ENCODE measurements at places on chromosomes 13 and 19.

DNA sequence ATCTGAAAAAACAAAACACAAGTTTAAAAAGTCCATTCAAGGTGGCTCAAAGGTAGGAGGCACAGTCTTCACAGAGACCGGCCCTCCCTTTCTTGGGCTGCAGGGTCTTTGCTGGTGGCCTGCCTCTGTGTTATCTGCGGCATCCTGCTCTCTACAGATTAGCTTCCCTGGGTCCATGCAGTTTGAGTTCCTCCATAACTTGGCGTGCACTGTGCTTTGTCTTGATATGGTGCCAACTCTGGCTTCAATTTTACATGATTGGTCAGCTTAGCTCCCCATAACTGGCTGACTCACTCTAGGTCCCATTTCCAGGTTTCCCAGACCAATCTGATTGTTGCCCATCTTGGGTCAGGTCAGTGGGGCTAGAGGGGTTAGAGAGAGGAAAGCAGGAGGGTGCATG is 41.8 kb downstream of the TPT1 start:
- DNase-seq = no peak

DNA sequence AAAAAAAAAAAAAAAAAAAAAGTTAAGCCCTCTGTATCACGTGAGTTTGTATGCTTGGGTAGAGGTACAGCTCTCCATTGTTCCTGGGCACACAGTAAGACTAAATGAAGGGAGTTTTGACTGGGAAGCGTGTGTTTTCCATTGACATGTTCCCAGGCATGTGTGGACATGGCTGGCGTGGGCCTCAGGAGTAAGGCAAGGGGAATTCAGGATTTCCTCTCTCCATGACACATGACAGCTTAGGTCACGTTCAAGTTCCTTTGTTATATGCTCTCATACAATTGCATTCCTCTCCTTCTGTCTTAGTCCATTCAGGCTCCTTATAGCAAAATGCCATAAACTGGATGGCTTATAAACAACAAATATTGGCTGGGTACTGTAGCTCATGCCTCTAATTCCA is 17.1 kb upstream of the MAP3K10 start:
- DNase-seq = no peak

GRCh38 chr19:35555301-35556005 is 8.0 kb downstream of the ATP4A start:
- DNase-seq = no peak

GRCh38 chr19:57434386-57435061 is 601 bp upstream of the ZNF749 start:
- no peak for DNase-seq

- DNase-seq = no peak
Measured at GRCh38 chr13:113937527-113938180, 36.2 kb downstream of the C13orf46 start.

DNA sequence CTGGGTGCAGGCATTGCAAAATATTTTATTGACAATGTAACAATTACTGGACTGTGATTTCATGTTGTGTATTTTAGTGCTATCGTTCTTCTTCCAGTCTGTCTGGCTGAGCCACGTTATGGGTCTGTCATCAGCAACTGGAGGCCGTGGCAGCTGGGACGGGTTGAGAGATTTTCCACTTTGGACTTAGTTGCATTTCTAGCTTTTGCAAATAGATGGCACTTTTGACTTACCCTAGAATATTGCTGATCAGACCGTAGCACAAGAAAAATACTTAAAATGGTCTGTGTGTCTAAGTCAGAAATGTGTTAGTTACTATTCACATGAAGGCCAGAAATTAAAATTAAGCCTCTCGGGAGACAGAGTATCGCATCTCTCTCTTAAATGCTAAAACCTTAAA is 211.1 kb downstream of the TEX29 start:
- DNase-seq = no peak

- DNase-seq = no peak
Measured at GRCh38 chr19:38912600-38913514, 871 bp upstream of the CCER2 start.

DNA sequence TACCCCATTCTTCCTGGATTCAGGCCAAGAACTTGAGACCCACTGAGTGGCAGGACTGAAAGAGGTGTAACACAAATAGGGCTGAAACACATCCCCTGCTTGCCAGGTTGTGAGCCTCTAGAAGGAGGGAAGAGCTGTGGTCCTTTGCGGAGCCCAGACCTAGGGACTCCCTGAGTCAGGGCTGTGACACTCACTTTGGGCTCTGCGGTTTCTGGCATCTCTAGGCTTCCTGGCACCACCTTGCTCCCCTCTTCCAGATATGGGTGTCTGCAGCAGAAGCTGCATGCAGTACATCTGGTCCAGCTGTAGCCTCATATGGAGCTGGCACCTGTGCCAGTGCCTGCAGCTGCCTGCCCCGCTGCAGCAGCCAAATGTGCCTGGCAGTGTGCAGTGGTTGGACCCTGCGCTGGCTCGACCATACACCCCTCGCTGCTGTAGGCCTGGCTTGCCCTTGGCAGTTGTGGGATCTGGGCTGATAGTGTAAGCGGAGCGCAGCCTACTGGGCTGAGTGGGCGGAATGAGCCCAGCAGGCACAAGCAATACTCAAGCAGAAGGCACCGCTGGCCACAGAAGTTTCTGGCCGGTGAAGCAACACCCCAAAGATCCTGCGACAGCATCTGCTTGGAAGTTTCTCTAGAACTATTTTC is 290.4 kb downstream of the SLITRK6 start:
- DNase-seq = no peak

GRCh38 chr13:112970552-112971287 is 1.7 kb downstream of the MCF2L start:
- DNase-seq = no peak

DNA sequence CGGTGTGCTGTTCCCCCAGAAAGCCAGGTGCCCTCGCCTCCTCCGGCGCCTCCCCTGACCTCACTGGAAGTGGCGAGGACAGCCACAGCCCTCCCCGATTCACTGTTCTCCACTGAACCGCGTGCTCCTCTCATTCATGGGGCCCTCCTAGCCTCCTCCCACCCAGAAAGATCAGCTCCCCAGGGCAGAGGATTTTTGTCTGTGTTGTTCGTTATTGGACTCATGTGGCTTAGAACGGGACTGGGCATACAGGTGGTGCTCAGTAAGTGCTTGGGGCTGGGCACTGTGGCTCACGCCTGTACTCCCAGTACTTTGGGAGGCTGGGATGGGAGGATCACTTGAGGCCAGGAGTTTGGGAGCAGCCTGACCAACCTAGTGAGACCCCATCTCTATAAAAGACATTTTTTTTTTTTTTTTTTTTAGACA is 3.8 kb downstream of the PRTN3 start:
- DNase-seq = no peak

- no peak for DNase-seq
Measured at GRCh38 chr13:25963674-25964073, 88.1 kb downstream of the SHISA2 start.

DNA sequence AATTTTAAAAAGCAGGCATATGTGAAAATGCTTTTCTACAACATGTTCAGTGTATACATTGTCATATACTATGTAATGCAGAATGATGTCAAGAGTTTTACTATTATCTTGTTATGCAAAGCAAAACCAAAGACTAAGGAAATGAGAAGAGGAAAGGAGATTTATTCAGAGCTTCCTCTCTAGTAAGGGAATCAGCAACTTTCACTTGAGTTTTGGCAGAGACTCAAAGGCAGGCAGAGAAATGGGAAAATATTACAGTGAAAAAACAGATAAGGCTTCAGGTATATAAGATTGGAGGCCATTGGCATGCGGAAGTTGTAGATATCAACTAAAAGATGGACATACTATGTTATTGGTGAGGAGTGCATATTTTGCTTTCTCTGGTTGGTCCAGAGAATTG is 512.0 kb upstream of the PCDH20 start:
- no peak for DNase-seq
